HL-60 (cell line): ENCODE measurements at places on chromosomes 6 and 20.
A peak's percentile ranks its signal among the peaks of the same experiment; 100 is the strongest.

DNA sequence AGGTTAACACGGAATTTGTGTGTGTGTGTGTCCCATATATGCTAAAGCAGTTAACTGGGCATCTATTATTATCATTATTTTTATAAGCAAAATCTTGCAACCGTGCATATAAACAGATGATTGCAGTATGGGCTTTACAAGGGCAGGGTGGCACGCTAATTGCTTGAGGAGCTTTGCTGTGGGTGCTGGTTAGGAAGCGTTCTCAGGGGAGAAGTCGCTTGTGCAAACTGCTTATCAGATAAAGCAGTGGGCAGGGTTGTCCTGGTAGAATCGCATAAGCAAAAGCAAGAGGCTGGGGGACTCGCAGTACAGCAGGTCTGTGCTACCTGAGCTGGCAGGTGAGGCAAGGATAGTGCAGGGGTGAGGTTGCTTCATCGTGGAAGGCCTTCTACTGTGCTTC is 9.7 kb upstream of the CCN6 start:
- no peak for DNase-seq

GRCh38 chr20:6074145-6074561 is 20.3 kb upstream of the LRRN4 start:
- peak; percentile 41 for DNase-seq

DNA sequence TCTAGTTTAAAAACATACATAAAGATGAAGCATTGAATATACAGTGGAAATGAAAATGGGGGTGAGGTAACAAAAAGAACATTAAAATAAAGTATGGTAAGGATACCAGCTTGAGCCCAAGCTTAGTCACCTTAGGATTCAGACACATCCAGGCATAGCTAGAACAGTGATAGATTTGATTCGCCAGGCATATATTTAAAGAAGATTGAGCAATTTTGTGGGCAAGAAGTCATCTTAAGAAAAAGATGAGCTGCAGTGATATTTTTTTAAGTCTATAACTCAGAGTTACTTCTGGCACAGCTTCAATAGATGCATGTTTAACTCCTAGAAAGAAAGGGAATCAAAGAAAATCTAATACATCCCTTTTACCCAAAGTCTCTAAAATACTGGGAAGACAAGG is 97.9 kb downstream of the BMP5 start:
- no peak for DNase-seq

GRCh38 chr6:133467982-133468380 is 226.8 kb downstream of the EYA4 start:
- DNase-seq = no peak

DNA sequence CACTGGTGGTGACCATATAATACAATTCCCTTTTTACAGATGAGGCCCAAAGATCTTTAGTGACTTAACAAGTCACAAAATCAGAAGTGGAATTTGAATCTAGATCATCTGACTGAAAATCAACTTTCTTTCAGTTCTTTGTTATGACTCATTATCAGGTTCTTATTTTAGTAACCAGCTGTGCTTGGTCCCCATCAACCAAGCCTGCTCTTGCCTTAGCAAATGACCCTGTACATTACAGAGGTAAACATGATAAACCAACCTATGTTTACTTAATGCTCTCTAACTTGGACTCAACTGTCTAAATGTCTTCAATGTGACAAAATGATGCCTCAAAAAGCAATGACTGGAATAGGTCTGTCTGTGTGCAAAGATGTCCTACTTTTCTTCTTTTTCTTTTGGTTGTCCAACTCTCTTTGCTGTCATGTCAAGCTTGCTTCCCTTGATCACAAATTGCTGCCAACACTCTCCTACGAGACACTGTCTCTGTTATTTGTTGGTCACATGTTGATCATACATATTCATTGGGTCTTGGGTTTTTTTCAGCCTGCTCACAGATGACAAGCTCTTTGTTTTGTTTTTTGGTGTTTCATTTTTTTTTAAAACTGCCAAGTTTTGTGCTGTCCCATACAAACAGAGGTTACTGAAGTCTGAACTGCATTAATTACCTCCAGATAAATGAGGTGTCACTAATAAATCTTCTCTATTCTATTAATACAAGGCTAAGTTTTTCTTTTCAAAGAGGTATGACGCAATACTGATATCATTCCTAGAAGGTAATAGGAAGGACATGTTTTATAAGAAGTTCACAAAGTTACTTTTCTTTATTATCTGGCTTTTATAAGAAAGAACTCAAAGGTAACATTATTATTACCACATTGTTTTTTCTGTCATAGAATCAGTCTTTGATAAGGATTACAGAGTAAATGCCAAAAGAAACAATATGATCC is 62.2 kb upstream of the PLN start:
- no peak for DNase-seq

- DNase-seq = no peak
Observed at GRCh38 chr6:82738773-82739172, 326.9 kb downstream of the UBE3D start.

- DNase-seq = no peak
Observed at GRCh38 chr6:84892671-84893070, 128.3 kb upstream of the TBX18 start.

- DNase-seq = no peak
Observed at GRCh38 chr20:10131732-10132345, 86.8 kb upstream of the SNAP25 start.

GRCh38 chr6:56440551-56440981 is 193.2 kb upstream of the COL21A1 start:
- DNase-seq = no peak

- no peak for DNase-seq
Observed at GRCh38 chr20:24892931-24893330, 56.1 kb upstream of the CST7 start.

- DNase-seq = no peak
Observed at GRCh38 chr6:134621858-134622257, 303.9 kb upstream of the SGK1 start.

DNA sequence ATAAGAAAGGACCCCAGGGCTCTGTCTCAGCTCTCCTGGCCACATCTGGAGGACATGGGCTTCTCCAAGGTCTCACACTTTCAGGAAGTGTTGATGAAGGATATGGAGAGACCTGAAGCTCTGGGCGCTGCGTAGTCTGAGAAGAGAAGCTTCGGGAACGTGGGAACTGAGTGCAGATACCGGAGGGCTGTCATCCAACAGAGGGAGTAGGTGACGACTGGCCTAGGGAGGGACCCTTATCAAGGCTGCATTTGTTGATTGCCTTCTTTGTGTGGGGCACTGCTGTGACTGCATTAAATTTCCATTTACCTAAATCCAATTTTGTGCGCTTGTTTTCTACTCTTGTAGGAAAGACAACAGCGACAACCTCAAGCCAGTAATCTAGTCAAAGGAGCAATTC is 63.4 kb downstream of the PLG start:
- no peak for DNase-seq

DNA sequence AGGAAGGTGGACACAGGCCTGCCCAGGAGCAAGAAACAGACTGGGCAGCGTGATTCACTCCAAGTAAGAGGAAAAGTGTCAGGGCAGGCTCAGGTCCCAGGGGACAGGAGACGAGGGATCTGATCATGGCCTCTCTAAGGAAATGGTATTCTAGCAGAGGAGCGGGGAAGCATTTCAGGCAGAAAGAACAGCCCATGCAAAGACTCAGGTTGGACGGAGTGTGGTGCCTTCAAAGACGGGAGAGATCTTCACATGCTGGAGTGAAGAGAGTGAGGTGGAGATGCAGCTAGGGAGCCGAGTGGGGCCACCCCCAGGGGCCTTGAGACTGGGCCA is 161.1 kb downstream of the SYCP2 start:
- DNase-seq = no peak

DNA sequence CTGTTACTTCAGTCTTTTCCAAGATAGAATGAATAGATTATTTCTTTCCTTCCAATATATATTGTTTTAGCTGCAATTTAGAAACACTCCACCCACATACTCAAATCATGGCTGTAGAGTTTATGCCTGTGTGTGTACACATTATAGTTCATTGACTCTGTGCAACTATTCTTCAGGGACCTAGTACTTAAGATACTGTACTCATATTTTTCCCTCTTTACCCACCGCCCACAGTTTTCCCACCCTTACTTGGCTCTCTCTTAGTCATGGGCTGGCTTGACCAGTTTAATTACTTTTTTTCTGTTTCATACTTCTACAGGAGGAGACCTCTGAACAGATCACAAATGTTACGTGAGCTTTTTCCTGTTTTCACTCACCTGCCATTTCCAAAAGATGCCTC is 30.4 kb downstream of the C6orf89 start:
- DNase-seq = no peak

GRCh38 chr20:22572023-22572422 is 12.3 kb downstream of the FOXA2 start:
- no peak for DNase-seq

GRCh38 chr6:135796643-135797305 is 54.7 kb upstream of the PDE7B start:
- no peak for DNase-seq
